Adrenal gland (tissue), 19 donors: ENCODE measurements at places on chromosomes 4 and X.

DNA sequence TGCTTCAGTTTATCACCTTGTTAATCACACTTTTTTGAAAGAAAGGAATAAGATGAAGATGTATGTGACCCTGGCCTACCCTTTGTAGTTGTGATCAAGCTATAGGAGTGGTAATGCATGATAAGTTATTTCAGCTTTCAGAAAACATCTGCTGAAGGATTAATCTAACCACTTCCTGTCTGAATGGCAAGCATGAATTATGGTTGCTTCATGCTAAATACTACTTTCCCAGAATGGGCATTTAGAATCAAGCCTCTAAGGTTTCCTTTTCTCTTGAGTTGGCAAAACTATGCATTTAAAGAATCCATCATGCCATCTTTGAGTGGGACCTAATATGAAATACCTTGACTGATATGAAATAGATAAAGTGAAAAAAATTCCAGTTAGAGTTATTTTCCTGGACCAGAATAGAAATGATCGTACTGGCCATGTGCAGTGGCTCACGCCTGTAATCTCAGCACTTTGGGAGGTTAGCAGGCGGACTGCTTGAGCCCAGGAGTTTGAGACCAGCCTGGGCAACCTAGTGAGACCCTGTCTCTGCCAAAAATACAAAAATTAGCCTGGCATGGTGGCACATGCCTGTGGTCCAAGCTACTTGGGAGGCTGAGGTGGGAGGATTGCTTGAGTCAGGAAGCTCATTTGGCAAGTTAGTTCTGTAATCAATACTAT is 59.1 kb downstream of the ANXA3 start:
- peaks cover 7% of the 10 kb centered on the region for H3K4me1 ChIP-seq
- H3K36me3 ChIP-seq = no peaks in the 10 kb centered on the region
- H3K27ac ChIP-seq = no peak overlapping the region
- DNase-seq = no peak
- no peaks in the 10 kb centered on the region for H3K27me3 ChIP-seq

DNA sequence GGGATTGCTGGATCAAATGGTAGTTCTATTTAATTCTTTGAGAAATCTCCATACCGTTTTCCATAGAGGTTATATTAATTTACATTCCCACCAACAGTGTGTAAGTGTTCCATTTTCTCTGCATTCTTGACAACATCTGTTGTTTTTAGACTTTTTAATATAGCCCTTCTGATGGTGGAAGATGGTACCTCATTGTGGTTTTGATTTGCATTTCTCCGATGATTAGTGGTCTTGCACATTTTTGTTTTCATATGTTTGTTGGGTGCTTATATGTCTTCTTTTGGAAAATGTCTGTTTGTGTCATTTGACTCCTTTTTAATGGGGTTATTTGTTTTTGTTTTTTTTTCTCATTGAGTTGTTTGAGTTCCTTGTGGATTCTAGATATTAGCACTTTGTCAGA is 75.3 kb upstream of the PUDP start:
- no peak overlapping the region for H3K27ac ChIP-seq
- DNase-seq = no peak
- no peak overlapping the region for H3K4me3 ChIP-seq
- H3K4me1 ChIP-seq = no peaks in the 10 kb centered on the region

GRCh38 chr4:1502501-1502886 is 96.3 kb upstream of the NKX1-1 start:
- H3K4me1 ChIP-seq = no peaks in the 10 kb centered on the region
- H3K27me3 ChIP-seq = no peaks in the 10 kb centered on the region
- no peaks in the 10 kb centered on the region for H3K36me3 ChIP-seq
- no peak overlapping the region for H3K27ac ChIP-seq

- no peaks in the 10 kb centered on the region for H3K4me1 ChIP-seq
- no peak for DNase-seq
- no peaks in the 10 kb centered on the region for H3K27me3 ChIP-seq
- no peak overlapping the region for H3K4me3 ChIP-seq
- H3K36me3 ChIP-seq = no peaks in the 10 kb centered on the region
- H3K27ac ChIP-seq = peak overlapping the region; percentile 22
These were observed 204.1 kb downstream of the BCOR start for GRCh38 chrX:39893417-39894338.

- DNase-seq = no peak
- no peak overlapping the region for H3K27ac ChIP-seq
- no peaks in the 10 kb centered on the region for H3K36me3 ChIP-seq
- no peak overlapping the region for H3K4me3 ChIP-seq
These were observed 129.7 kb upstream of the SMAD1 start for GRCh38 chr4:145351922-145352321.
